Activated CD4-positive, alpha-beta T cell treated with anti-CD3 and anti-CD28 coated beads, Interleukin-2, amount 10 ng/mL, durations not matched to agents 7 days and 5 days (primary cell): ENCODE measurements at places on chromosomes 12 and 14.

GRCh38 chr12:14239350-14239934 is 126.0 kb upstream of the ATF7IP start:
- DNase-seq: peak; percentile 41

DNA sequence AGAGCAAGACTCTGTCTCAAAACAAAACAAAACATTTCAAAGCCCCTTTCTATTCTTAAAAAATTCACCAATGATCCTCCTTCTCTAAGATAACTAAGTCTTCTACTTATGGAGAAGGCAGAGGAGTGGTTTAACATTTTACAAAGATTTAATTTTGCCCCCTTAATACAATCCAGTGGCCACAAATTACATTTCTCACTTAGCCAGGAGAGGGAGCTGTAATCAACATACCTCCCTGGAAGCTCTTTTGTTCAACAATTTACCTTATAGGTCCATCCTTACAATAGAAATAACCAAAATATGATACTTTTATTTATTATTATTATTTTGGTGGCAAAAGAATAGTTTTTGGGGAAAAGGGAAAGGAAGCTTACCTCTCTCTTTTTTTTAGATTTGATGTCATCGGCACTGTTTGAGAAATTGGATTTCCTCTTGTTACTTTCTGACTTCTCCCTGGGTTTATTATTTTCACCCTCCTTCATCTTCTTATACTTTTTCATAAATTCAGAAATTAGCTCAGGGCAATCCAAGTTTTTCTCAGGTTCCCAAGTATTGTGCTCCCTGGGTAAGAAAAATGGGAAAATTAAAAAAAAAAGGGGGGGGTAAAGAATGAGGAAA is 28.1 kb downstream of the CBX5 start:
- peak; percentile 27 for DNase-seq

DNA sequence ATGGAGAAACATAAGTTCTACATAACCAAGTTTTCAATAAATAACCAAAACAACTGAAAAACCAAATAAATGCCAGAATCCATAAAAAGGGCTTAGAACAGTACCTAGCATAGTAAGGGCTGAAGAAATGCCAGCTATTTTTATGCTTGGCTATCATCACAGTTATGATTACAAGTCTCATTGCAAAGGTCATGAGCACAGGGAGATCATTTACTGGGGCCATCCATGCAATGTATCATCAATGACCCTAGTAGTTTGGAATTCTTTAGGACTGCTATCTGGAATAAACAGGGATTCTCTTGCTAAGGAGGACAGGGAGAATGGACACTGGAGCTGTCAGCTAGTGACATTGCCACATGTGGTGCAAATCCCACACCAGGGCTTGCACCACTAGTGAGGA is 92.5 kb upstream of the NAP1L1 start:
- no peak for DNase-seq

- no peak for DNase-seq
These were observed 13.4 kb upstream of the ALDH2 start for GRCh38 chr12:111753144-111753881.

- peak; percentile 63 for DNase-seq
These were observed 6.8 kb upstream of the SYNE3 start for GRCh38 chr14:95523051-95523814.

GRCh38 chr14:104994978-104995377 is 9.4 kb downstream of the CLBA1 start:
- DNase-seq: no peak

DNA sequence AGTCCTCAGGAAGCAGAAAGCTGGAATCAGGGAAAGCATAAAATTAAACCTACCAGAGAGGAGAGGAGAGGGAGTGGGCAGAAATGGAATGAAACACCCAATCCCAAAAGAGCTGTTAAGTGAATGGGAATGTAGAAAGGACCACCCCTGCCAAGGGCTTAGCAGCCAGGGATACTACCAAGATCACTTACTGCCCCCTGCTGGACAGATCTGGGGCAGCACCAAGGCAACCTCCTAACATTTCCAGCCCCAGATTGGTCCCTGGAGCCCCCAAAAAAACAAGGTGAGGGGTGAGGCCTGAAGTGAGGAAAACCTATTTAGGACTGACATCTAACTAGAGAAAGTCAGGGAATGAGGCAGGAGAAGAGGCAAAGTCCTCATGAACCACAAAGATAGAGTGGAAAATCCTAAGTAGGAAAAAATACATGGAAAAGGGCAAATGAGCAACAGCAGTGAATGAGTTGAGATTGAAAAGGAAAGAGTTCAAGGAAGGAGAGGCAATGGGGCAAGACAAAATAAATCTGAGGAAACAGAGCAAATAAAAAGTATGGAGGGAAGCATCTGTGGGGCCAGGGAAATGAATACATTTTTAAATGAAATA is 11.2 kb upstream of the FKBP11 start:
- peak; percentile 86 for DNase-seq

GRCh38 chr12:76921100-76921471 is 42.3 kb upstream of the CSRP2 start:
- no peak for DNase-seq

DNA sequence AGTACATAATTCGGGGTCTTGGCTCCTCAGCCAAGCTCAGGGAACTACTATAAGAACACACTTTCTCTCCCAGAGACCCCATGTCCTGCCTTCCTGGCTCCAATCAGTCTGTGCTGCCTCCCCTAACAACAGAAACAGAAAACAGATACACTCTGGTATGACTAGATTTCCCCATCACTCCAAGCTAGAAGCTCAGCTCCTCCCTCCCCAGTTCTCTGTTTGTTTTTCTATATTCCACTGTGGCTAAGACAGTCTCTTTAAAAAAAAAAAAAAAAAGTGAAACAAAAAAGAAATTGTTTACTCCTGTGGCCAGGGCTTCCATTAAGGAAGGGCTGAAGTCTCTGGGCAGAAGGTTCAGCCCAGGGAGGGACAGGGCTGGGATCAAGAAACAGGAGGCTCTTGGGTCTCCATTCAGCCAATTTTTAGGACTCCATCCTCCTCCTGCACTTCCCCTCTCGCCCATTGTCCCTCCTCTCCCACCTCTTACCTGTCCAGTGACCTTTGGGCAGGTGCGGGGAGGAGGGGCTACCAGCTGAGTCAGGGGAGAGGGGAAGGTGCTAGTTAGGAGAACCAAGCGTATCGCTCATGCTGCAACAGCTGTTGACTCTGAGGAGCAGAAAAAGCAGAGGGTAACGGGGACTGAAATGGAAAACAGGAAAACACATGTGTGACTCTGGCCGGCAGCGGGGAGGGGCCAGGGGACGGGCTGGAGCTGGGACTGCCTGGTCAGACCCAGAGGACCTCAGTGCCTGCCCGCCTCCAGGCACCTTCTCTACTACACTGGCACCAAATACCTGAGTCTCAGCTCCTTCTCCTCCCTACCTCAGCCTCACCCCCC is 4.1 kb upstream of the SLC7A7 start:
- no peak for DNase-seq

- no peak for DNase-seq
These were observed 1.0 kb downstream of the WBP11 start for GRCh38 chr12:14802247-14802646.

DNA sequence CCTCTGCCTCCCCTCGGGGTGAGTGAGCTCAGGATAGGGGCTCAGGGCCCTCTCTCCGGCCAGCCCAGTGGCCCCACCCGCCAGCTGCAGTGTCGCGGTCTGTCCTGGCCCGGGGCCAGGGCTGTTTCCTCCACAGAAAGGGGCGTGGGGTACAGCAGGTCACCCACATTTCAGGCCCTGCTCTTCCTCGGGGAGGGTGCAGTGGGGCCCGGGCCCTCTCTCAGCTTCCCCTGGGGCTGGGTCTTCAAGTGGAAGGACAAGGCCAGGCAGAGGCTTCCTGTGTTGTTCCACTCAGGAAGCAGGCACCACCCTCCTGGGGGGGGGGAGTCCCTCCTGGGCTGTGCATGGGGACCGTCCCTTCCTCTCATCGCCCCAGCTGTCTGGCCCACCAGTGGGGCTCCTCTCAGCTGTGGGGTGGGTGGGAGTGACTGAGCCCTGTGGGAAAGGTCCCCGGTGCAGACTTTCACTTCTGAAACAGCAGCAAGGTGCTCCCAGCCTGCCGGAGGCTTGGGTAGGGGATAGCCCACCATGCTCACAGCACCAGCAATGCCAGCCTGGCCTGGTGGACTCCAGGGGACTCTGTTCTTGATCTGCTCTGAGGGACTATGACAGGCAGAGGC is 3.7 kb downstream of the GPR132 start:
- DNase-seq: peak; percentile 41

GRCh38 chr12:3036901-3037600 is 40.1 kb upstream of the TSPAN9 start:
- no peak for DNase-seq

DNA sequence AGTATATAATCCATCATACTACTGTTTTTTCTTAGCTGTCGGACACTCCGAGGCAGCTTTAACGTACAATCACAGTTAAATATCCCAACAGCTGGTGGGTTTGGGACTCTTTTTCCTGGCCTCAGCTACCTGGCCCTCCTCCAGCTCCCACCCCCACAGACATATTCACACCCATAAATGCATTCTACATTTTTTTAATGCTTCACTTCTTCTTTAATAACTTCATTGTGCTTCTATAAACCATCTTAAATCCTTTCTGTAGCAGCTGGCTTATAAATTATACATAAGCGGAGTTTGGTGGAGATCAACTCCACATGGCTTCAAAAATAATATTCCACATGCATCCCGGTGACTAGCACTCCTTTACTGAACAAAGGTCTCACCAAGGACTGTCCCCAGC is 33.3 kb downstream of the TDG start:
- no peak for DNase-seq
